ENCODE measurements at places on chromosomes 16 and 17. TPM values are rescaled to one million over a fixed set of nuclear protein-coding genes. Genes with fewer than 3 reads are reported as not detected.

SLFN14 gene
- not detected for total RNA-seq

DNA sequence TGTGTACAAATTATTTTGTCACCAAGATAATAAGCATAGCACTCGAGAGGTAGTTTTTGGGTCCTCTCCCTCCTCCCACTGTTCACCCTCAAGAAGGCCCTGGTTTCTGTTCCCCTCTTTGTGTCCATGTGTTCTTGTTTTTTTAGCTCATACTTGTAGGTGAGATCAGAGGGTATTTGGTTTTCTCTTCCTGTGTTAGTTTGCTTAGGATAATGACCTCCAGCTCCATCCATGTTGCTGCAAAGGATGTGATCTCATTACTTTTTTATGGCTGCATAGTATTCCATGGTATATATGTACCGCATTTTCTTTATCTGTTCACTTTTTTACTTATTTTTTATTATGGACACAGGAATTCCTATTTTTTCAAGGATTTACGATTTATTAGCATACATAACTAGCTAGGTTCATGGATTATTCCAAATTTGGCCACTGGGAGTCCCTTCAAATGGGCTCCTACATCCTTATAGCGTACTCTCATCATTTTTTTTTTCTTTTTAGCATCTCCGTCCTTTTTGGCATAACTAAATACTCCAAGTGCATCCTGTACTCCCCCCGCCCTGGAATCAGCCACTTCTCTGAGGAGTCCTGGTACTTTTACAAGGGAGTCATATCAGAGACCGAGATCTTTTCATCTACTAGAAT is 7.3 kb downstream of the TADA2A start:
- no peak for DNase-seq

DNA sequence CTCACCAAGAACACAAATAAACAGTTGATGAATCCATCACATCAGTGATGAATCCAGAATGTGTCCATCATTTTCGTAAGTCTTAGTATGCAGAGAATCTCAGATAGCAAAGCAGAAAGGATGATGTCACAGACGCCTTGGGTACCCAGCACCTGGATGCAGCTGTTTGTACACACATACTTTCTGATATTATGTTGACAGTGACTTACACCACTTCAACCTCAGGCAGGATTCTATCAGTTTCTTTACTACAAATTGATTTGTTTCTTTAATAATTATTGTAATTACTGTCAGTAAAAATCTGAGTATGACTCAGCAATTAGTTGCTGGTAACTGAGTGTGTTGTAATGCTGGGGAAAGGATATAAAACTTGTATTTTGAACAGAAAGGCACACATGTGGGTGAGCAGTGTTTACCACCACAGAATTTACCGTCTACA is 159.8 kb downstream of the RPTOR start:
- DNase-seq = no peak

- DNase-seq = no peak
These were observed 21.7 kb upstream of the DOK4 start for GRCh38 chr16:57508035-57508425.

CHCT1 gene
- not detected for total RNA-seq

DNA sequence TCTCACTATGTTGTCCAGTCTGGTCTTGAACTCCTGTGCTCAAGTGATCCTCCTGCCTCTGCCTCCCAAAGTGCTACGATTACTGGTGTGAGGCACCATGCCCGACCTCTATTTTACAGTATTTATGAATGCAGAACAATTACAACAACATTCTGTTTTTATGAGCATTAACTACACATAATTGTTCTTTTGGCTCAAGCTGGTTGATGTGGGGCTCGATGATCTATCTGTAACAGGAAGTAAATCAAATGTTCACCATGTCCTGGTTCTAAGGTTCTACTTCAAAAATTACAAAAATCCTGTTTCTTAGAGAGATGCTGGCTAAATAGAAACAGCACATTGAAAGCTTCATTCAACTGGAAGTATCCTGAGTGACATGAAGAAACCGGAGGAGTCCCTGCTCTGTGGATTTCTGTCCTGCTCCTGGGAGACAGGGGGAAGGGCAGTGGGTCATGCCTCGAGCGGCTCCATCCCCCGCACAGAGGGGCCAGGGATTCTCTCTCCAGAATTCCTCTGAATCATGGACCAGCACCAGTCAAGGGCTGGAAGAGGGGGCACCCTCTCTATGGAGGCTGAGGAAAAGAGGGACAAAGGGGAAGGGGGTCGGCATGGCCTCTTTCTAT is 31.5 kb downstream of the FA2H start:
- no peak for DNase-seq

GRCh38 chr17:48871551-48872351 is 20.8 kb upstream of the ATP5MC1 start:
- DNase-seq = peak; percentile 79

PRAC2 gene
- 11.7 TPM for total RNA-seq

HSD17B1 gene
- 0.85 TPM for total RNA-seq

GINS2 gene
- 3.2 TPM for total RNA-seq

- DNase-seq = no peak
These were observed 436.2 kb downstream of the SLC39A11 start for GRCh38 chr17:72656130-72656763.

DNA sequence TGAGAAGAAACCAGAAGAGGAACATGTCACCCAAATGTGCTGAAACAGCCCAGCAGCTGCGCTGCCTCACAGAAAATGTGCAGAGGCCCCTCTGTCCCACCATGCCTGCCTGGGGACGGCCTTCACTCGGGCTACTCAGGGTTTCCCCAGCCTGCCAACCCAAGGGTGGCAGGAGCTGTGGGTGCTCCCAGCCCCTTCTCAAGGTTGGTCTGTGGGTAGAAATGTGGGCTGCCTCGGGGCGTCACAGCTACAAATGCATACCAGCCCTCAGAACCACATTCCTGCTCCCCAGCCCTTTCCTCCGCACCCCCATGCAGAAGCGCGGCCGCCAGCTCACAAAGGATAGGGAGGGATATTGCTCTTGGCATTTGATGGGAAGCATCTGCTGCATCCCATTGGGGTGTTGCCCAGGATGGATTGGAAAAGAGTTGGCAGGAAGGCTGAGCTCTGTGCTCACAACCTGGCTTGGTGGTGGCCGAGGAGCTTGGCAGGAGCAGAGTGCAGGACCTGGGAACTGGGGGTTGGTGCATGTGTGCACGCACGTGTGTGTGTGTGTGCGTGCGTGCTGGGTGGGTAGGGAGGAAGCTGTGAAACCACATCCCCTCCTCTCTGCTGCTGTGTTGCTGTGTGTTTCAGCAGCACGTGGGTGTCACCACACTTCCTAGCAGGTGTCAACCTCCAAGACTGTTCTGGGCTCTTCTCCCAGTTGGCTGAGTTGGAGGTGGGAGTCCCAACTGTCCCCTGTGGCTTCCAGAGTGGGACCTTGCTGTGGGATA is 304.4 kb downstream of the SEC14L1 start:
- peak; percentile 69 for DNase-seq

- peak; percentile 74 for DNase-seq
These were observed at the start of gene CENPT for GRCh38 chr16:67847064-67847861. CENPT (minus strand) TSS chr16:67847693; CDS start chr16:67833859, 13,834 bp downstream.

- DNase-seq = no peak
These were observed 379.8 kb downstream of the CNTNAP4 start for GRCh38 chr16:76656994-76657393.

DNA sequence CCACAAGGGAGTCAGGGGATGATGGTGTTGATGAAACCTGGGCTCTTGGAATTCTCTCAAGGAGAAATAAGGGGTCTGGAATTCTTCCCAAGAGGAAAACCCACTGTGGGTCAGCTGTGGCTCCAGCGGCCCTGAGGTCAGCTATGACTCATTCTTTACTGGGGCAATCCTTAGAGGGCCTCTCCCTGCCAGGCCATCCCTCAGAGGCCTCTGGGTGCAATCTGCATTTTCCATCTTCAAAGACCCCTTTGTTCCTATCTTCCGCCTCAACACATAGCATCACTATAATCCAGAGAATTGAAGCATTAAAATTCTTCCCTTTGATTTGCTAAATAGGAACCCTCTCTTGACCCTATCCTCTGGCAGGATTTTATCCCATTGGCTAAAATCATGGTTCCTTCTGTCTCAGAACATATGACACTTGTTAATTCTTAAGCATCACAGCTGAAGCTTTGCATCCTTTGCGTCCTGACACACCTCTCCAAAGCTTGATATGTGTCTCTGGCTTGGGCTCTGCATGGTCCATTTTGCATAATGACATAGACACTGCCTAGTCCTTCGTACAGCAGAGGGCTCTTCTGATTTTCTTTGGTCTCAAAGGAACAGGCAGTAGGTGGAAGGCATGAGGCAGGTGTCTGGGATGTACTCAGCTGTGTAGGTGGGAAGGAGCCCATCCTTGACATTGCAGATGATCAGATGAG is 4.4 kb upstream of the KRT37 start:
- DNase-seq = no peak

- DNase-seq = peak; percentile 62
These were observed 83.2 kb upstream of the TOB1 start for GRCh38 chr17:50949128-50949988.

DNA sequence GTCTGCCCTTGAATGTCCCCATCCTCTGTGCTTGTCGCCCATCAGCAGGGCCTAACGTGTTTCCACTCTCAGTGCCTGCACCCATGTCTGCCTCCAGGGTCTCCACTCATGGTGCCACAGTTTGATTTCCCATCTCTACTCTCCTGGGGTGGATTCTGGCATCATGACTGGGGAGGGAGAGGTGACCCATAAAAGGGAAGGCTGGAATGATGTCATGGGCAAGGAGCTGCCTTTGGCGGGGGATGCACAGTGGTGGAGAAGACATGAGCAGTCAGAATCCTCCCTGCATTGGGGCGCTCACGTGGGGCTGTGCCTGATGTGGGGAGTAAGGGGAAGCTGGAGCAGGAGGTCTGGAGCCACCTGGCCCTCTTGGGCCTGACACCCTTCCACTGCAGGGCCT is 100.9 kb downstream of the USP22 start:
- DNase-seq = no peak

KAT7 gene
- total RNA-seq = 41.9 TPM

GRCh38 chr16:48160575-48160974 is 4.8 kb upstream of the ABCC12 start:
- DNase-seq = no peak

DNA sequence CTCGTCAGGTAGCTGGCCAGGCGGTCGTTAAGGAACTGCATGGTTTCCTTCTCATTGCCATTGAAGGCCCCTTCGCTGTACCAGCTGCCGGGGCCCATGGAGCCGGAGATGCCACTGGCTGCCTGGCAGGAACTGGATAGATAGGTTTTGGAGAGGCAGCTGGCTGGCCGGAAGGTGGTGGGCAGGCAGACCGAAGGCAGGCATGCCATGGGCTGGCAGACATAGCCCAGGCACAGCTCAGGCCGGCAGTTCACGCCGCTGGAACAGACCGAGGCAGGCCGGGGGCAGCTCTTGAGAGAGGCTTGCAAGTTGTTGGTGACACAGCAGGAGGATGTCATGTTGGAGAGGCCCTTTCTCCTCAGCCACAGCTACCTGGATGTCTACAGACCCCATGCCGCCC is at the start of gene KRT32:
Gene KRT32, minus strand, starts transcription at position 399 of the 400 bp plus-strand sequence. Its CDS starts 61 bp downstream, at position 338.
- no peak for DNase-seq

DNA sequence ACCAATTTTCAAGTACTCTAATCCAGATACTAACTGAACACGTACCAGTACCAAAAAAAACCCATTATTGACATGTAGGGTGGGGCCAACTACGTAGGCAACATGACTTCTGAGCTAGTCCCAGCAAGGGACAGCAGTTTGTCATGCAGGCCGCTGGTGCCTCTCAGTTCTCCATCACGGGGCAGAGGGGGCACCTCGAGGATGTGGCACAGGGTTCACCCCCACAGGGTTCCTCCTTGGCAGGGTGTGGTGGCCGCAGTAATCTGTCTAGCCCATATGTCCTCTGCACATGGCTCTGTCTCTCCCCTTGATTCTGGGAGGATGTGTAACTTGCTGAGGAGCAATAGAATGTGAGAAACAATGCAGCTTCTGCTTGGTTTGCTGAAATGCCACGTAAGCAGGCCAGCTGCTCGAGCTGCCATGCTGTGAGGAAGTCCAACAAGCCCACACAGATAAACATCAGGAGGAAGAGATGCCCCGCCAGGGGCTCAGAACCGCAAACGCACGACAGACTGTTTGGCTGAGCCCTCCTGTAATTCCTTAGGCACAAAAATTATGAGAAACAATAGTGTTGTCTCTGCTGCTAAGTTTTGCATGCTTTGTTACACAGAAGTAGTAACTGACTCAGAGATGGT is 62.4 kb downstream of the NT5M start:
- DNase-seq = no peak

DNA sequence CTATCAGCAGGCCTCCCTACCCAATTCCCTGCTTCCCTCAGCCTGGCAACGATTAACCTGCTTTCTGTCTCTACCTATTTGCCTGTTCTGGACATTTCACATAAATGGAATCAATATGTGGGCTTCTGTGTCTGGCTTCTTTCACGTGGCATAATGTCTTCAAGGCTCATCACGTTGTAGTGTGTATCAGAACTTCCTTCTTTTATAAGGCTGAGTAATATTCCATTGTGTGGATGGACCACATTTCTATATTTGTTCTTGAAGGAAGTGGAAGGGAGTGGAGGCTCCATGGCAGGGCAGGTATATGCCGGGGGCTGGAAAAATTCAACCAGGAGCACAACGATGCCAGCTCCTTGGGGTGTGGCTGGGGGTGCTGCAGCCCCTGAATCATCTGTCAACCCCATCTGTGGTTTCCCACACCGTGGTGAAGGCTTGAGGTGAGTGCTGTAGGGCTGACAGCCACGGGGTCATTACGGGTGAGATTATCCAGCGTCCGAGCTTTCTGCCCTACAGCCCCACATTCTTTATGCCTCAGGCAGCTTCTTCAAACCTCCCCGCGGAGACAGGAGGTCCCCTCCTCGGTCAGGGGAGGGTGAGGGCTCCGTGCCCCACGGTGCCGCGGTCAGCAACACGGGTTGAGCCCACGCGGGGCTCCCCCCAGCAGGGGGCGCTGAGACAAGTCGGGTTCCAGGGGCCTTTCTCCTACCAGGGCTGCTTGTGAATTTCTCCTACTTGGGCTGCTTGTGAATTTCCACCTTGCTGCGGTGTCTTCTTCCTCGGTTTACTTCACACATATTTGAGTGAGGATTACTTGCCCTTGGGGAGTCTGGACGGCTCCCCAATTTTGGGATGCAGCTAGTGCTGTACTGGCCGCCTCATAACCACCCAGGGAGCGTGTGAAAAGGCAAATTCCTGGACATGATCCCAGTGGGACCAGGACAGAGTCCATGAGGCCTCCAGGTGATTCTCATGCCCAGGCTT is 18.3 kb upstream of the WFIKKN2 start:
- no peak for DNase-seq

SNRNP25 gene
- total RNA-seq = 24.7 TPM

DNA sequence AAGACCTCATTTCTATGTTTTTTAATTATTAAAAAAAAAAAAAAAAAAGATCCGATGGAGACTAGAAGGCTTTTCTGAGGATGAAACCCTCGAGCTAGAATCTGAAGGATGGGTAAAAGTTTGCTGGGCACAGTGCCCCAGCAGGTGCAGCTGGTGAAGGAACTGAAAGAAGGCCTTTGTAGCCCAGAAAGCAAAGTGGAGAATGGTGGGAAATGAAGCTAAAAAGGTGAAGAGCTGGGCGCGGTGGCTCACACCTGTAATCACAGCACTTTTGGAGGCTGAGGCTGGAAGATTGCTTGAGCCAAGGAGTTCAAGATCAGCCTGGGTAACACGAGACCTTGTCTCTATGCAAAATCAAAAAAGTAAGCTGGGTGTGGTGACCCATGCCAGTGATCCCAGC is 50.3 kb upstream of the SEC14L1 start:
- no peak for DNase-seq

- DNase-seq = no peak
These were observed 1.2 kb upstream of the ACSM3 start for GRCh38 chr16:20762404-20763123.
